ENCODE measurements at places on chromosomes 3 and 15.
A peak's percentile ranks its signal among the peaks of the same experiment; 100 is the strongest.

DNA sequence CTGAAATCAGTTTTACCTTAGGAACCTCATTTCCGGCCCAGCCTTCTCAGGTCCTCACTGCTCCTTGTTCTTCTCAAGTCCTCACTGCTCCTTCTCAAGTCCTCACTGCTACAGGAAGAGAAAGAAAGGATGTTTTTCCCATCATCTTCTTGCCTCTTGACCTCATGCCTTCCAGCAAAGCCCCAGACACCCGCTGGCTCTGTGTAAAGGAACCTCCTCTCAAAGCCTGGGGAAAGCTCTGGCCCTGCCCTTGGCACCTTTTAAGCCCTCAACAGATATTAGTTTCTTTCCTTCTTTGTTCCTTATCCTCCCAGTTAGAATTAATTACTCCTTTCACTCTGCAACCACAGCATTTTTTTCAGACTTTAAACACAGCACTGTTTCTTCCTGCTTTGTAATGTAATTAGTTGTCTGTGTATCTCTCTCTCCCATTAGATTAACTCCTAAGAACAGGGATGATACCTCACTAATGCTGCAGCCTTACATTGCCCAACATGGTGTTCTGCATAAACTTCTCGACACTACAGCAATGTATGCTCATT is 4.0 kb upstream of the WDR49 start:
- no peak for DNase-seq

GRCh38 chr15:62104846-62105245 is 38.1 kb downstream of the C2CD4A start:
- no peak for DNase-seq

GRCh38 chr3:40899286-40899712 is 300.0 kb upstream of the CTNNB1 start:
- DNase-seq: no peak

DNA sequence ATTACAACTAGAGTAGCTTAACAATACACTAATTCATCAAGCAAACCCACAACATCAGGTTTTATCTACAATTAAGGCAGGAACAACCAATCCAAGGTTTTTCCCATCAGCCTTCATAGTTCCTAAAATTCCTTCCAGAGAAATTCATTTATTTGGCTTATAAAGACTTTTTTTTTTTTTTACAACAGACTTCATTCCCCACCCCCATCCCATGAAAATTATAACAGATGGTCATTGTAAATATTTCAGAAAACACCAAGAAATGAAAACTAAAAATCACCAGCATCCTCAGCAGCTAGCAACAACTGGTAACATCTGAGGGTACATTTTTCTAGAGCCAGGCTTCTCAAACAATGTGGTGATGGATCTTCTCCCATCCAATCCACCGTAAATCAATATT is 11.0 kb downstream of the SH3BP5 start:
- no peak for DNase-seq

DNA sequence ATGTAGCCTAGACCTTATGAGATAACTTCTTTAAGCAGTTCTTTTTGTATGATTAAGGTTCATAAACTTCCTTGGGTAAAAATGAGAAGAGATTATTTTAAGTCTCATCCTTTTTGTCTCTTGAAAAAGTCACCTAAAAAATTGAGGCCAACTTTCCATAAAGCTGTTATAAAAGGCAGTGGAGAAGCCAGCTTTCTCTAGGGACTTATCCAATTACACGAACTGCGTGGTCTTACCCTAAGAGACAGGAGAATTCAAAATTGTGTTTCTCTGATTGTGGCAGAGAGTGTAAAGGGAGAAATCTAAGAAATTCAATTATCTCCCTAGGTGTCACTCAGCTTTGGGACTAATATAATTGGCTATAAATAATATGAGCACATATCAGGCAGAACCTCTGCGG is 262.0 kb downstream of the SHOX2 start:
- DNase-seq: no peak

- no peak for DNase-seq
Observed at GRCh38 chr15:38226608-38227266, 25.9 kb upstream of the SPRED1 start.

DNA sequence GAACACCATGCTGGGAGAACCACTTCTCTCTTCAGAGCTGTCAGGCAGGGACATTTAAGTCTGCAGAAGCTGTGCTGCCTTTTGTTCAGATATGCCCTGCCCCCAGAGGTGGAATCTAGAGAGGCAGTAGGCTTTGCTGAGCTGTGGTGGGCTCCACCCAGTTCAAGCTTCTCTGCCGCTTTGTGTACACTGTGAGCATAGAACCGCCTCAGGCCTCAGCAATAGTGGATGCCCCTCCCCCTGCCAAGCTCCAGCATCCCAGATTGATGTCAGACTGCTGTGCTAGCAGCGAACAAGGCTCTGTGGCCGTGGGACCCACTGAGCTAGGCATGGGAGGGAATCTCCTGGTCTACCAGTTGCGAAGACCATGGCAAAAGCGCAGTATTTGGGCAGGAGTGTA is 121.6 kb downstream of the NFKBIZ start:
- DNase-seq: no peak

DNA sequence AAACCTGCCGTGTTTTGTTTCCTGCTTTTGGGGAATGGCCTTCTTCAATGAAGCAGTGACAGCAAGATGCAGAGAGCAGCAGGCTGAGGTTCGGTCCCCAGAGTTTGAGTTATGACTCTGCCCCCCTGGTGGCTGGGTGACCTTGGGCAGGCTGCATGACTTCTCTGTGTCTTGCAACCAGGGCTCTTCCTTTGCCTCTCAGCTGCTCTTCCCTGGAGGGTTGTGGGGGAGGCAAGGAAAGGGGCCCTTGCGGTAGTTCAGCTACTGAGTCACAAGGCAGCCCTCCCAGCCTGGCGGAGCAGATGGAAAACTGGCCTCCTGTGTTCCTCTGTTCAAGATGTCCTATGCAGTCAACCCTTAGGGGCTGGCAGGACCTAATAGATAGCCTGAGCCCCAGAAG is 17.1 kb downstream of the CTXND1 start:
- peak; percentile 65 for DNase-seq

DNA sequence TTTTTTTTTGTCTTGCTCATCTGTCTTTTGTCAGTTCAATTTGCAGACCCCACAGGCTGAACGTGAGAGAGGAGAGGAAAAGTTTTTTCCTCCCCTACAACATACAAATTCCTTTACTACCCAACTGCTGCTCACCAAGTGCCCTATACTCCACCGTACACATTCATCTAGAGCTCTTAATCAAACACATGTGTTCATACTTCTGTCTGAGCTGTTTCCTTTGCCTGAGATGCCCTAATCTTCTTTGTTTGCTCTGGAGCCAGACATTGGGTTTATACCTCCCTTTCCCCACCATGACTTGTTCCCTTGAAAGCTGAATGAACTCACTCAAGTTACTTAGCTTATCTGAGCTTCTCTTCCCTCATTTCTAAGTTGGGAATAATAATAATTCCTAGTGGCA is 122.7 kb upstream of the RASGRP1 start:
- DNase-seq: no peak

DNA sequence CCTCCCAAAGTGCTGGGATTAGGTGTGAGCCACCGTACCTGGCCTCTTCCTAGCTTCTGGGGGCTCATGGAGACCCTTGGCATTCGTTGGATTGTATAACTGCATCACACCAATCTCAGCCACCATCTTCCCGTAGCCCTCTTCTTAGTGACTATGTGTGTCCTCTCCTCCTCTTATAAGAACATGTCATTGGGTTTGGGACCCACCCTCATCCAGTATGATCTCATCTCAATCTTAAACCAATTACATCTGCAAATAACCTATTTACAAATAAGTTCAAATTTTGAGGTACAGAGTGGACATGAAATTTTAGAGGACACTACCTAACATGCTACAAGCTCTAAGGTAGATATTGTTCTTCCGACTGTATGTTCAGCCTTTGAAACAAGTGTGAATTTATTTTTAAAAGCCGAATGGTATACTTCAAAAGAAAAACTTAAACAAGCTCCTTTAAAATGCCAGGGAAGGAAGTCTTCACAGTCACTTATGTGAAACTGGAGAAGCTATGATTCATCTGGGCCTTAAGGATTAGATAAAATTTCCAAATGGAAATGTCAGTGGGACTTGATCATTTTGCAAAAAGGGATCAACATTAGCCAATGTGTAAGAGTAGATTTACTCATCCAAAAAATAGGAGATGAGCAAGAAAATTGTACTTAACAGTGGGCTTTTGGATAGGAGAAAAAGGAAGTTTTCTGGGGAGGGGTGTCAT is 225.7 kb downstream of the MEX3B start:
- no peak for DNase-seq

- no peak for DNase-seq
Observed at GRCh38 chr3:58173029-58173668, 37.6 kb downstream of the DNASE1L3 start.

DNA sequence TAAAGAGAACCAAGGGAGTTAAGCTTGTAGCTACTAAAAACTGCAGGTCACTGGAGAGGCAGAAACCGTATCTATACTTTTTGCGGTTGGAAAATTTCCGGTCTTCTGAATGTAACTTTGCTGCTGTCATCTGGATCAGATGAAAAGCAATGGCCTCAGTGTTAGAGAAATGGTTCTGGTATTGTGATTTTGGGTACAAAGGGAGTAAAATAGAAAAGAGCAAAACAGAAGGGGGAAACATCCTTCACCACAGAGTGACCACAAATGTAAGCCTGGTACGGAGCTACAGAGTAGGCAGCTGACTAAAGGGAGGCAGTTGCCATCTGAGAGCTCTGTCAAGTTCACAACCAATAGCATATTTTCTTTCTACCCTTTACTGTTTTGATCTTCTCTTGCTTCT is 5.6 kb downstream of the CD96 start:
- DNase-seq: peak; percentile 24

DNA sequence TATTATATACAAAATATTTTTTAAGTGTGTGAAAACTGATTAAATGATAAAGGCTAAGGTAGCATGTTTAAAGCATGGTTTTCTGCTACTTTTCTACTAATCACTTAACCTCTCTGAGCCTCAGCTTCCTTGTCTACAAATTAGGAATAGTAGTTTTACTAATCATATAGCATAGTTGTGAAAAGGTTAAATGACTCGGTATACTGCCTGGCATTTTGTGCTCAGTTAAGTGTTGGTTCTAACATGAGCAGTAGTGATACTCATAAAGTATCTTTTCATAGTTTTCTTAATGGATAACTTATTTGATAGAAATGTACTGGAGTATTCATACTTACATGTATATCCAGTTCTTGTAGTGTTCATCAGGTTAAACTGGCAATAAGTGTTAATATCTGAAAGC is 13.6 kb downstream of the RASA2 start:
- DNase-seq: no peak

DNA sequence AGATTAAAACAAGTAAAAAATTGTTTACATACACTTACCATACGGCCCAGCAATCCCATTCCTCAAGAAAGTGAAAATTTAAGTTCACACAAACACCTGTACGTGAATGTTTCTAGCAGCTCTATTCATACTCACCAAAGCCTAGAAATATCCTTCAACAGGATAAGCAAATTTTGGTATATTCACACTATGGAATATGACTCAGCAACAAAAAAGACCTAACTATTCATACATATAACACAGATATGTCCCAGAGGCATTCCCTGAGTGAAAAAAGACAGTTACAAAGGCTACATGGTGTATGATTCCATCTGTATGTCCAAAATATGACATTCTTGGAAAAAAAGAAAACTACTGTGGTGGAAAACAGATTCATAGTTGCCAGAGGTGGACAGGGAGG is 40.1 kb upstream of the THUMPD3 start:
- no peak for DNase-seq

DNA sequence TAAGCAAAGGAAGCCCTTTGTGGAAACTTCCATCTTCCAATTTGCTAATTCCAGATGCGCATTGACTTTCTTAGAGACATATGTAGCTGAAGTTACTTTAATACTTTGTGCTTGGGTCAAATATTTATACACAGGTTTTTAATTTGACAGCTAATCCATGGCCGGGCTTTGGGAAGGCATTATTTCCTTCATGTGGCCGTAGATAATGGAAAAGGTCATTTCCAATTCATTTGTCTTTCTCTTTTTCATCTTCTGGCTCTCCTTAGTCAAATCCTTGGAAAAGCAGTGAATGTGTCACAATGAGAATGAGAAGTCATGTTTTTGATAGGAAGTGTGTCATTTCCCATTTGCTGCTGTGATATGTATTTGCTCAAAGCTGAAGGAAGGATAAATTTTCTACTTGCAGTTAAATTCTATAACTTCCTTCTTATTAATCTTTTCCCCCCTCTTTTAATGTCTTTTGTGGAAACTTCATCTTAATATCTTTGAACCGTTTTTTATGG is 323.3 kb downstream of the CLSTN2 start:
- DNase-seq: no peak

GRCh38 chr3:196650740-196651311 is 11.3 kb downstream of the NRROS start:
- DNase-seq: no peak

DNA sequence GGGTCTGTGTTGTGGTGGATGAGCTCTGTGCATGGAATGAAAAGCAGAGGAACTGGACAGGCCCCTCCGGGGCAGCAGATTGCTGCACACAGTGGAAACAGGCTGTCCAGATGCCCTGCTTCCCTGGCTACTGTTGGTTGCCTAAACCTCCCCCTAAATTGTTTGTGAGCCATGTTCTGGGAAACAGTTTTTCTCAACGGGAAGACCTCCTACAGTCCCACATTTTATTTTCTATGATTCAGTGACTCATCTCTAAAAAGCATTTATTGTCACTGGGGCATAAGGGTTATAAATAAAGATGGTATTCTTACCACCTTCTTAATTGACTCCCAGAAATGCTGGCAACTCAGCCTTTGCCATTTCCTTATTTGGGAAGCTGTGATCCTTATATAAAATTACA is 20.3 kb upstream of the PTPN9 start:
- DNase-seq: no peak

DNA sequence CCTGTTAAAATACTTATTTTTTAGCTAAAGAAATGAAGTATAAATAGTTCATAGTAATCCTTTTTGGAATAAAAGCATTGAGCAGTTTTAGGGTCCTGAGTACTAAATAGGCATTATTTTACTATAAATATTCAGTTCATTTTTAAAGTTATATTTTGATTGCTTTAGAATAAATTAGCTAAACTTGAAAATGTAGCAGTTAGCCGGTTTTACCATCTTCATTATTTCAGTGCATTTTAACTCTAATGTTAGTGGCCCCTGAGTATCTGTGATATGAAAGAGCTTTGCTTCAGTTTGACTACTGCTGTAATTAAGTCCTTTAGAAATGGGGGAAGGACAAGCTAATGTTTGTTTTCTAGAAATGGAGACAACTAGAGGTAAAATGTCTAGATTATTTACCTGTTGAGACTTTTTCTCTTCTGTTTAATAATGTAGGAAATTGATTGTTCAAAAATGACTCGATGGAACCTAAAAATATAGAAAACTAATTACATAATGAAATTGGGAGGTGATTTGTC is 3.6 kb downstream of the SMC4 start:
- peak; percentile 9 for DNase-seq

GRCh38 chr3:120427201-120427600 is 23.6 kb downstream of the FSTL1 start:
- no peak for DNase-seq
